ENCODE measurements at places on chromosomes 11 and 22.

DNA sequence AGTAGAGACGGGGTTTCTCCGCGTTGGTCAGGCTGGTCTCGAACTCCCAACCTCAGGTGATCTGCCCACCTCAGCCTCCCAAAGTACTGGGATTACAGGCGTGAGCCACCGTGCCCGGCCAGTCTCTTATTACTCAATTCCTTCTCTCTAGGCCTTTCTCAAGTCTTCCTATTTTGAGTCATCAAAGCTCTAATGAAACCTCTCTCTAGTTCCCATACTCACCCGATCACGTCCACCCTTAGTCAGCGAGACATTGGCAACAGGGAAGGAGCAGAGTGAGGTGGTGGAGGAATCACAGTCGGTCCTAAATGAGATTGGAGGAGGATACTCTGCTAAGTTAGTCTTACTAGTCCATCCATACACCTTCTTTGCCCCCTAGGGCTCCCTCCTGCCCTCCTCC, 5.0 kb downstream of the BSCL2 start:
- DNase-seq = no peak

DNA sequence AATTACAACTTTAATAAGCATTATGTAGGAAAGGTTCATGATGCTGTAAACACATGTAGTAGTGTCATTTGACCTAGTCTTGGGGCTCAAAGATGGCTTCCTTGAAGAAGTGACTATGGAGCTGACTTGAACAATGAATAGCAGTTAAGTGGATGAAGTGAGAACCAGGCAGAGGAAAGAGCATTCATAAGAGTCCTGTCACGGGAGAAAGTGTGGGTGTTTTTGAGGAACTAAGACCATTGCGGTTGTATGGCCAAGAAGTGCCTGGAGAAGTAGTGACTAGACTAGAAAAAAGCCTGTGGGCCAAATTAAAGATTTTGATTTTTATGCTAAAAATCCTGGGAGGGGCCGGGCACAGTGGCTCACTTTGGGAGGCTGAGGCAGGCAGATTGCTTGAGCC, 7.2 kb upstream of the IL18BP start:
- no peak for DNase-seq

DNA sequence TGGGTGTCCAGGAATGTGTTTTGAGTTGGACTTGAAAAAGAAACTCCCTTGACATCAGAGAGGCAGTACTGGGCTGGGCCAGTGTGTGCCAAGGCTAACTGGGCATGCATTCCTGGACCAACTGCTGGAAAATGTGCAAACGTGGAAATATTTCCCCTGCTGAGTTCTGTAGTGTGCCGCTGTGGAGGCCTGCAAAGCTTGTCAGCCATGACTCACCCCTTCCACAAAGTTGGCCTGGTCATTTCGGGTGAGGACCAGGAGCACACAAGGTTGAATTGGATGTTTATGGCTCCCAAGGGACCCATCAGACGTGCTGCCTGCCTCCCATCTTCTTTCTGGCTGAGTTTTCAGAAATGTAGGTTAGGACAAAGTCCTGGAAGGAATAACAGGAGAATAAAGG, 513.1 kb downstream of the MIAT start:
- DNase-seq = no peak

DNA sequence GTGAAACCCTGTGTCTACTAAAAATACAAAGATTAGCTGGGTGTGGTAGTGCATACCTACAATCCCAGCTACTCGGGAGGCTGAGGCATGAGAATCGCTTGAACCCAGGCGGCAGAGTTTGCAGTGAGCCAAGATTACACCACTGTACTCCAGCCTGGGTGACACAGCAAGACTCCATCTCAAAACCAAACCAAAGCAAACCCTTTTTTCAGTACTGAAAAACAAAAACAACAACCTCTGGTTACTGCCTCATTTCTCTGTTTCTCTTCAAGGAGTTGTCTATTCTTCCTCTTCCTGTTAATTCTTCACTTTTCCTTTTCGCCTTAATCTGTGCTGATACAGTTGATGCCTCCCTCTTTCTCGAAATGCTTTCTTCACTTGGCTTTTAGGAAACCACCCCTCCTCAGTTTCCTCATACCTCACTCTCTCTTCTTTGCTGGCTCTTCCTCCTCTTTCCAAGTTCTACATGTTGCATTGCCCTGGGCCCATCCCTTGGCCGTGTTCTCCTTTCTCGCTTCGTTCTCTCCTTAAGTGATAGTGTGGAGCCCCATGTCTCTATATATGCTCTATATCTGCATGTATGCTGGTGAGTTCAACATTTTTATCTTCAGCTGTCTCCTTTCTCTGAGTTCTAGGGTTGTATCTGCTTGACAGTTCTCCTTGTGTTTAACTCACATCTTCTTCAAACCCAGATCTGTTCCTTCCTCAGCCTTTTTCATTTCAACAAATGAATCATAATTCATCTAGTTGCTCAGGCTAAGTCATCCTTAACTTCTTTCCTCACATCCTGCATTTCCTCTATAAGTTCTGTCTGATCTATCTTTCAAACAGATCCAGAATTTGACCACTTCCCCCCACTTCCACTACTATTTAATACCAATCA, 37.1 kb downstream of the NUCB2 start:
- DNase-seq = no peak

DNA sequence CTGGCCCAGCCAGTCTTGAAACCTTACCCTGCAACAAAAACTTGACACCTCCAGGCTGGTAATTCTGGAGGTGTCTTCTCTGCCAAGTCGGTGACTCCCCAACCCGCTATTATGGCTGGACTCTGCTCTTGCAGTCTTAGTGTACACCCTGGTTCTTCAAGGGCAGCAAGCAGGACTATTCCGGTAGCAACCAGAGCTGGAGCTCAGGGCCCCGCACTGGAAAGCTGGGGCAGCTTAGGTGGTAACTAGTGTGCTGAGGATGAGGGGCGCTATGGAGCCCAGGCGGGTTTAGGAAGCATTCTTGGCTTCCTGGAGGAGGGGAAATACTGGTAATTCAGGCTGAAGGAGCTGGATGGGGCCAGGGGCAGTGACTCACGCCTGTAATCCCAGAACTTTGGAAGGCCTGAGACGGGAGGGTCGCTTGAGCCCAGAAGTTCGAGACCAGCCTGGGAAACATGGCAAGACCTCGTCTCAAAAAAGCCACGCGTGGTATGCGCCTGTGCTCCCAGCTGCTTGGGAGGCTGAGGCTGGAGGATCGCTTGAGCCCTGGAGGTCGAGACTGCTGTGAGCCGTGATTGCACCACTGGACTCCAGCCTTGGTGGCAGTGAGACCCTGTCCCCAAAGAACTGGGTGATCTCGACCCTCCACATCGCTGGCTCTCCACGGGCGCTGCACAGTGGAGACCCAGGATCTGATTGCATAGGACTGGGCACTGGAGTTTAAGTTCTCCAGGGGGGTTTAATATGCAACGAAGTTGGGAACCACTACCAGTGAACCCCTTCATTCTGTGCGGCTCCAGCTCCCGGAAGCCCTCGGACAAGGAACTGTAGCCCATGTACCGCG, 10.6 kb upstream of the AIFM3 start:
- no peak for DNase-seq

- DNase-seq = no peak
Measured at GRCh38 chr11:13207665-13208594, 69.7 kb upstream of the BMAL1 start.

GRCh38 chr11:2468363-2469235, 23.8 kb downstream of the KCNQ1 start:
- no peak for DNase-seq

Measured in T follicular helper cell (primary cell).